Astrocyte of the hippocampus (primary cell): ENCODE measurements at places on chromosomes 13 and 19.

DNA sequence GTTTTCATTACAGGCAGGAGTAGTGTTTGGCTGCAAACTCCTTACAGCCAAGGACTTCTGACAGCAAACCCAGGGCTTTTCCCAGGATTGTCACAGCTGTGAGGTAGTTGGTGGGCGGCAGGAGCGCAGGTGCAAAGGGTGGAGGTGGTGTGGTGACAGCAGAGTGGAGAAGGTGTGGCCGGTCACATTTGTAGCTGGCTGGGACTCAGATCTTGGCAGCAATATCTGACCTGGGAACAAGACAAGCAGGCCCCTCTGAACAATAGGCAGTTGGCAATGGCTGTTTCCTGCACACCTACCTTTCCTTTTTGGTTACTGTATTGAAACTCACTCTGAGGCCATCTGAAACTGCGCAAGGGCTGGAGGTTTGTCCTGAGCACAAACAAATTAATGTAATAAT lies 327.3 kb downstream of the COG6 start:
- DNase-seq: no peak

DNA sequence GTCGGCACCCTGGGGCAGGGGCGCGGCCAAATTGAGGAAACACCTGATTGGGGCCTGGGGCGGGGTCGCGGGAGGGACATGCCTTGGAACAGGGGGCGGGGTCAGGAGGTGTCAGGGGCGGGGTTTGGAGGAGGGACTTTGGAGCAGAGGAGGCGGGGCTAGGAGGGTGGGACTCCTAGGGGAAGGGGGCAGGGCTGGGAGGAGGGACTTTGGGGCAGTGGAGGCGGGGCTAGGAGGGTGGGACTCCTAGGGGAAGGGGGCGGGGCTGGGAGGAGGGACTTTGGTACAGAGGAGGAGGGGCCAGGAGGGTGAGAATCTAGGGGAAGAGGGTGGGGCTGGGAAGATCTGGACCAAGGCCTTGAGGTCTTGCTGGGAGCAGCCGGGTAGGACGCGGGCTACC lies 21.9 kb downstream of the GRIN2D start:
- DNase-seq: peak; percentile 70

DNA sequence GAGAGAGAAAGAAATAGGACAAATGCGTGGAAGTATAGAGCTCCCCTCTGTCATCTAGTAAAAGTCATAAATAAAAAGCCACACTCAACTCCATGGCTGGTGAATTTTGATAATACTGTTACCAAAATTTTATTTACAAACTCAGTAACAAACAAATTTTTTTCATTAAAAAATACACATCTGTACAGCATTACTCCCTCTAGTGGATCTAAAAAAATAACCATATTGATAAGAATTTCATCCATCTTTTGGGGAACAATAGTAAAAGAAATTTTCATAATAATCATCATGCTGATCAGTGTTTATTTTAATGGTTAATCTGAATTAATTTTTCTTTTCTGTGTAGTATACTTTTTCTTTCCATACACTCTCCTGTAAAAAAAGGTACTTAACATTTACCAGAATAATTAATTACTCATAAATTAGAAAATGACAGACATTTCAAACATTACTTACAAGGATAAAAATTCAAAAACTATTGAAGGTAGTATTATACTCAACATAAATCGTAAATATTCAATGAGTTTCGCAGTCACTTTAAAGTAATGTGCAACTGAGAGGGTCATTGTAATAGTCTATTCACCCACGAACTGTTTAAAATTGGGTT lies 173.5 kb upstream of the LSM14A start:
- no peak for DNase-seq

DNA sequence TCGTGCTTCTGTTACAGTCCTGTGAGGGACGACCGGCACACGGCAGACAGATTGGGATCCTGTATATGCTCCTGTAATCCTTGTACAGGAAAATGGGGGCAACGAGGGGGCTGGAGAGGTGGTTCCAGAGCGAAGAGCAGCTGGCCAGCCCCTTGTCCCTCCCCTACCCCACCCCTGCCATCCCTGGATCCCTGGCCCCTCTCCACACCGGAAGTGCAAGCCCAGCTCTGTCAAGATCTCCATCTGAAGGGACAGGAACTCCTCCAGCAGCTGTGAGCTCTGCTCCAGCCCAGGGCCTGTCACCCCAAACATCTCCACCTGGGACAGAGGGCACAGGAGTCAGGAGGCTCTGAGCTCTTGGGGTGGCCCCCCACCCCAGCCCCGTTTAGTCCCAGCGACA lies 5.5 kb upstream of the CCER2 start:
- no peak for DNase-seq

DNA sequence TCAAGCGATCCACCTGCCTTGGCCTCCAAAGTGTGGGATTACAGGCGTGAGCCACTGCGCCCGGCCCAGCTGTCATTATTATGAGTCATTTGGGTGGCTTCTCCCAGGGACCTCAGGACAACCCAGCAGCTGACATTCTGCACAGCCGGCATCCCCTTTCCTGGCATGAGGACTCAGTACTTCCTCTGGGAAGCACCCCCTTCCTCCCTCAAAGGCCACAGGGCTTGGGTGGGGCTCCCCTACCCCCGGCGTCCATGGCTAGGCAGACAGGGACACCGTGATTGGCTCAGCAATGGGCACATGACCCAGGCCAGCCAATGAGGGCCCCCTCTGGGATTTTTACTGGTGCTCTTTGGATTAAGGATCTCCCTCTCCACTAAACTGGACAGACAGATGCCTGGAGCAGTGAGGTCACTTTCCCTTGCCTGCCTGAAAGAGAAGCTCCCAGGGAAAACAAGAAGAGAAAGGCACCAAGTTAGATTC lies 6.0 kb downstream of the KANK2 start:
- DNase-seq: no peak

- no peak for DNase-seq
Measured at GRCh38 chr19:3985643-3986259, 488 bp upstream of the EEF2 start.

DNA sequence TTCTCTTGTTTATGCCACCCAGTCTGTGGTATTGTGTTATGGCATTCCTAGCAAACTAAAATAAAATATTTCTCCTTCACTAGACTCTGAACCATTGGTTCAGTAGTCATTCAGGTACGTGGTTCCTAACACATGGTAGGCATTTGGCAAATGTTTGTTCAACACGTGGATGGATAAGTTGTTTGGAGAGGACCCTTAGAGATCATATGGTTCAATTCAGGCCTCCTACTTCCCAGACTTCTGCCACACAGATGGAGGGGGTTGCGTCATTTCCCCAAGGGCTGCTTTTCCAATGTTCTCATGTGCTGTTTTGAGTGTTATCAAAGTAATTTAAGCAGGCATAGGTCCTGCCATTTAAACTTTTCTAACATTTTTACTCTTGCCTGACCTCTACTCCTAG lies 6.7 kb downstream of the CXCL17 start:
- DNase-seq: no peak

- DNase-seq: no peak
Measured at GRCh38 chr19:55766466-55766865, 2.5 kb upstream of the RFPL4AL1 start.
